ENCODE measurements at places on chromosomes 5 and 9. TPM values are rescaled to one million over a fixed set of nuclear protein-coding genes. Genes with fewer than 3 reads are reported as not detected.

The PCDHA1 gene
- not detected for polyA plus RNA-seq

- no peaks in the 10 kb centered on the region for H3K36me3 ChIP-seq
- no peak for DNase-seq
- no peak overlapping the region for H3K27ac ChIP-seq
These were observed 614.3 kb downstream of the ACTL7B start for GRCh38 chr9:108241384-108242073.

The XPA gene
- 22.1 TPM for polyA plus RNA-seq

DNA sequence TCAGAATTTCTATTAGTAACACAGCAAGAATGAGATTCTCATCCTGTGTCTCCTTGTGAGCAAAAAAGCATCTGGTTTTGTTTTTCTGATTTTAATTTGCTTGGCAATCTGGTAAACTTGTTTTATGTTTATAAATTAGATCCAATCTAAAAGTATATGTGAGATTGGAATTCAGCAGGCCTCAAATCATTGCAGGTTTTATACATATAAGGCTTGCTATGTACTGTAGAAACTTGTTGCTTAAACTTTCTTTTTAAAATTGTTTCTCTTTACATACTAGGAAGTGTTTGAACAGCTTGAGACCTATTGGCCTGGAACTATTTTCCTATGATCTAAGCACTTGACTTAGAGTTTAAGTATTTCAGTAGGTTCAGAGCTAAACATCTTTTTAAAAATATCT is 1037.8 kb downstream of the NR2F1-AS1 start:
- no peaks in the 10 kb centered on the region for H3K36me3 ChIP-seq
- H3K27me3 ChIP-seq: no peaks in the 10 kb centered on the region
- H3K27ac ChIP-seq: no peak overlapping the region
- H3K4me1 ChIP-seq: no peaks in the 10 kb centered on the region
- DNase-seq: no peak

DNA sequence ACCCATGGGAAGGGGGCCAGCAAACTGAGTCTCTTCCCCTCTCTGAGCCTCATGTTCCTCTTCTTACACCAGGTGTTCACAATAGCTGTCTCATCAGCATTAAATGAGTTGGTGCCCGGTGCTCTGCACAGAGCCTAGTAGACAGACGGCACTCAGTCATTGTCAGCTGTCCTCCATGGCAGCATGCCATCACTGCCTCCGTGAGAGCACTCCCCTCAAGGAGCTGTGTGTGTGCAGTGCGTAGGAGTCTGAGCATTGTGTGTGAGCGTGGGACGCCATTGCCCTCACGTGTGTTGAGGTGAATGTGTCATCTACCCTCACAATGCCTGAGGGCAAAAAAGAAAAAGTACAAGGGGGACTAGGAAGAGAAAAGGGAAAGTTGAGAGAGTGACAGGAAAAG is 536.5 kb downstream of the CDK5RAP2 start:
- H3K4me1 ChIP-seq: no peaks in the 10 kb centered on the region
- no peaks in the 10 kb centered on the region for H3K27me3 ChIP-seq
- no peak for DNase-seq
- H3K4me3 ChIP-seq: no peak overlapping the region
- no peaks in the 10 kb centered on the region for H3K36me3 ChIP-seq
- no peak overlapping the region for H3K27ac ChIP-seq

The ENHO gene
- 63.8 TPM for polyA plus RNA-seq

Data from stomach (tissue), 19 donors.